Lung microvascular endothelial cell (primary cell): ENCODE measurements at places on chromosomes 3 and 15. TPM values are rescaled to one million over a fixed set of nuclear protein-coding genes. Genes with fewer than 3 reads are reported as not detected.
A peak's percentile ranks its signal among the peaks of the same experiment; 100 is the strongest.

ZNF501 gene
- 2.4 and 3.4 TPM in 2 replicates for total RNA-seq

CMTM8 gene
- 1.6 and 2.2 TPM in 2 replicates for total RNA-seq

PRR20G gene
- not detected in 2 replicates for total RNA-seq

RLBP1 gene
- total RNA-seq, result not detected in 2 replicates

GRIP2 gene
- not detected in 2 replicates for total RNA-seq

ERICH6 gene
- total RNA-seq, result not detected in 2 replicates

CGNL1 gene
- total RNA-seq, result 17.9 and 38.3 TPM in 2 replicates

SYNPR gene
- not detected in 2 replicates for total RNA-seq

PPARG gene
- 42.7 and 77.8 TPM in 2 replicates for total RNA-seq

TMCC1 gene
- 18.1 and 58.7 TPM in 2 replicates for total RNA-seq

CPNE9 gene
- under 0.01 TPM in 1 of 2 replicates, not detected in the other for total RNA-seq

KCNAB1 gene
- 0.65 and 2.0 TPM in 2 replicates for total RNA-seq

CMTM7 gene
- total RNA-seq, result 17.4 and 24.6 TPM in 2 replicates

P2RY12 gene
- total RNA-seq, result not detected in 2 replicates

IGF2BP2 gene
- total RNA-seq, result 19.0 and 24.4 TPM in 2 replicates

CPA3 gene
- total RNA-seq, result under 0.01 TPM in 1 of 2 replicates, not detected in the other

DNA sequence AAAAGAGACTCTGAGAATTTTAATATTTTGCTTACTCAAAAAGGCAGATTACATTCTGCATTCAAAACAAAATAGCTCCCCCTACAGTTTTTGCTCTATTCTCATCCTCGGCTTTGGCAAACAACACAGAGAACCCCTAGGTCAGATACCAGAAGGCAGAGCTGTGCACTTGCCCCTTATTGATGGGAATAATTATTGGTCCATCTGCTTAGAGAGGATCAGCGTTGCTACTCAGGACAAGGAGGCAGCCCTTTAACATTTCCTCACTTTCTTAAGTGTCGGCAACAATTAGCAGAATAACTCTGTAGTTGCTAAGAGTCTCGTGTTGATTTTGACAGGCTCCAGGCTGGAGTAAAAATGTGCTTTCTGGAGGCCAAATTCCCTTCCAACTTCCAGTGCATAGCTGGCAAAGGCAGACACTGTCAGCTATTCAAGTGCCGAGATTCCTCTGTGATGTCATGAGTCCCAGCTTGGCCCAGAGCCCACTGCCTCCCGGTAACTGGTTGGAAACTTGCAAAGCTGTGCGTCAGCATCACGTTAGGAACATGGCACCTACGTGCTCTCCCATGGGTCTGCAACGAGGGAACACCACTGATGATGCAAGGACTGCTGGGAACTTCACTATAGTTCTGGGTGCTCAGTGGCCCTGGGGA, 482.7 kb upstream of the ADAMTS9 start:
- peak; percentile 93 for DNase-seq

- peak; percentile 66 for DNase-seq
Measured at GRCh38 chr3:13650210-13651056, 101.5 kb downstream of the FBLN2 start.

GRCh38 chr15:74716651-74717050, 8.7 kb downstream of the CYP1A1 start:
- DNase-seq, result no peak

GRCh38 chr3:148958696-148959095, 32.6 kb upstream of the GYG1 start:
- DNase-seq, result peak; percentile 5

GRCh38 chr3:178275311-178275710, 260.9 kb upstream of the KCNMB2 start:
- DNase-seq, result no peak

- DNase-seq, result no peak
Measured at GRCh38 chr3:129593230-129593594, 13.3 kb downstream of the PLXND1 start.

- no peak for DNase-seq
Measured at GRCh38 chr3:14822134-14822533, 3.4 kb downstream of the FGD5 start.

- peak; percentile 32 for DNase-seq
Measured at GRCh38 chr15:90497912-90498311, 31.8 kb upstream of the CRTC3 start.

DNA sequence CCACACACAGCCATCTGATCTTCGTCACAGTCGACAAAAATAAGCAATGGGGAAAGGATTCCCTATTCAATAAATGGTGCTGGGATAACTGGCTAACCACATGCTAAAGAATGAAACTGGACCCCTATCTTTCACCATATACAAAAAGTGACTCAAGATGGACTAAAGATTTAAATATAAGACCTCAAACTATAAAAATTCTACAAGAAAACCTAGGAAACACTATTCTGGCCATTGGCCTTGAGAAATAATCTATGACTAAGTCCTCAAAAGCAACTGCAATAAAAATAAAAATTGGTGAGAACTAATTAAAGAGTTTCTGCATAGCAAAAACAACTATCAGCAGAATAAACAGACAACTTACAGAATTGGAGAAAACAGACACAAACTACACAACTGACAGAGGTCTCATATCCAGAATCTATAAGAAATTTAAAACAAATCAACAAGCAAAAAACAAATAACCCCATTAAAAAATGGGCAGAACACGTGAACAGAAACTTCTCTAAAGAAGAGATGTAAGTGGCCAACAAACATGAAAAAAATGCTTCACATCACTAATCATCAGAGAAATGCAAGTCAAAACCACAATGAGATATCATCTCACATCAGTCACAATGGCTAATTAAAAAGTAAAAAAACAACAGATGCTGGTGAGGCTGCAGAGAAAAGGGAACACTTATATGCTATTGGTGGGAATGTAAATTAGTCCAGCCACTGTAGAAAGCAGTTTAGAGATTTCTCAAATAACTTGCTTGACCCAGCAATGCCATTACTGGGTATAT, 104.0 kb downstream of the NR1I2 start:
- DNase-seq, result no peak

- peak; percentile 31 for DNase-seq
Measured at GRCh38 chr3:38247366-38248035, 18.1 kb upstream of the SLC22A13 start.

DNA sequence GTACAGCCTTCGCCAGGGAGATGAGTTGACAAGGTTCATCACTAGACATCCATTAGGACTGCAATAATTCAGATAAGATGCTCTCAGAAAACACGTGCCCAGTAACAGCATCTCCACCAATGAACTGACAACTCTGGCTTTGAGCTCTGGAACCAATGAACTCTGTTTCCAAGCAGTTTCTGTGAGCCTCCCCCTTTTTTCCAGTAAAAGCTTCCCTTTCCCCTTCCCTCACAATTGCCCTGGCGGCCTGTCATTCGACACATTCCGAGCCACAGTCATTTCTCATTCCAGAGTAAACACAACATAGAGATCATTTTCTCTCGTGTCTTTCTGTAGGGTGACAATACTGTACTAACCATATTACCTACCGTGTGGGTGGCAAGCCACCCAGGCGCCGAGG, 3.6 kb downstream of the PLA2G4D start:
- DNase-seq, result peak; percentile 88

GRCh38 chr3:118987477-118987876, 47.2 kb downstream of the IGSF11 start:
- no peak for DNase-seq

- no peak for DNase-seq
Measured at GRCh38 chr3:117537949-117538348, 828.4 kb downstream of the TUSC7 start.

- DNase-seq, result no peak
Measured at GRCh38 chr15:47961401-47962090, 159.2 kb upstream of the SLC24A5 start.

GRCh38 chr15:96285729-96286254, 44.7 kb upstream of the NR2F2 start:
- no peak for DNase-seq

- DNase-seq, result no peak
Measured at GRCh38 chr3:194885766-194886165, 200.1 kb downstream of the FAM43A start.

DNA sequence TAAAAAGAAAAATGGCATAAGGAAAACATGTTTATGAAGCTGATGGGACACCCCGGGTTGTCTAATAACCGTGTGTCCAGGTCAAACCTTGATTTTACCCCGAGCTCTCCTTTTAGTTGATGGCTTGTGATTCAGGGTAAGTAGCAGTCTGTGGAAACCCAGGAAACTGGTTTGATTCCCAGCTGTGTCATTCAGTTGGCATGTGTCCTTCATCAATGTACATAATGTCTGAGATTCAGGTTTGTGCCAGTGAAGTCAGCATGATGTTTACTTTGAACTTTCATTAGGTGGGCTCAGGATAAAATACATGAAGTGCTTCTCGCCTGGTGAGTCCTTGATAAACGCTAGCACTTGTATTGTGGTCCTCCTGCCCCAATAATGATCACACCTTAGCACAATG, 4.3 kb upstream of the COPG1 start:
- DNase-seq, result no peak

- peak; percentile 68 for DNase-seq
Measured at GRCh38 chr15:39595338-39596221, 14.7 kb downstream of the THBS1 start.

DNA sequence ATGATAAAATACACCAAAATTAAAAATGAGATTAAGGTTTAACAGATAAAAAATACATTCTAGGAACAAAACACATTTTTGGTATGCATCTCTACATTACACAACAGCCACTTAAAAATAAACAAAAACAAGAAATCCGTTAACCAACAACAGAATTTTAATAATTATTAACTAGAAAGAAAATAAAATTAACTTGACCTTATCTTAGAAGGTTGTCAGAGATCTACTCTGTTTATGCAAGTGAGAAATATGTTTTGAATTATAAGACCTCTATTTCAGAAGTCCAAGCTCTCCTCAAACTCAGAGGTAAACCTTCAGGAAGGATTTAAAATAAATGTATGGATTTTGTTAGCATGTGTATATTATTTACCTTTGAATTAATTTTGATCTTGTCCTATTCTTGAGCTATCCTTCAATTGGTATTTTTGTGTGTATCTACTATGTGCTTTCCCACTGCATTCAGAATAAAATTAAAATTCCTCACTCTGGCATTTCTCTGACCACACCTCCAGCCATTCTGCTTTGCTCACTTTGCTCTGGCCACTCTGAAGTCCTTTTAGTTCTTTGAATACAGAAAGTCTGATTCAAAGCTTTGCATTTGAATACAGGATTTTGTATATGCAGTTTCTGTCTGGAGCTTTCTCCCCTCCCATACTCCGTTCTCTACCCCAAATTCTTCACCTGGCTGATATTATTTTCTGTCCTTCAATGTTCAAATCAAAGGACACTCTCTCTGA, 352.0 kb downstream of the ZBTB20 start:
- DNase-seq, result no peak

DNA sequence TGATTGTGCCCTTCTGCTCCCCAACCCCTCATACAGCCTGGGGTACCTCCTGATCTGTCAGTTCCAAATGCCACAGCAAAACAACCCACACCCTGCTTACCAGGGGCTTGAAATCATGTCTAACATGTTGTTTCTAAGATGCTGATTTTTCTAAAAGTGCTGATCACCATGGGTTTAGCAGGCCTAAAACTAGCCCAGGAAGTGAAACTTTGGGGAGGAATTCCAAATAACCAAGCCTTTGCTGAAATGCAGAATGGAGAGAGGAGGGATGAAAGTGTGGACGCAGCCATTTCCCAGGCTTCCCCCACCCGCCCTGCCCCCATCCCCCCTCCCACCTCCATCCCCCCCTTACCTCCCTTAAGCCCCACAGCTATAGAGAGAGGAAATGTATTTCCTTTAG, 2.0 kb upstream of the HRH1 start:
- no peak for DNase-seq

DNA sequence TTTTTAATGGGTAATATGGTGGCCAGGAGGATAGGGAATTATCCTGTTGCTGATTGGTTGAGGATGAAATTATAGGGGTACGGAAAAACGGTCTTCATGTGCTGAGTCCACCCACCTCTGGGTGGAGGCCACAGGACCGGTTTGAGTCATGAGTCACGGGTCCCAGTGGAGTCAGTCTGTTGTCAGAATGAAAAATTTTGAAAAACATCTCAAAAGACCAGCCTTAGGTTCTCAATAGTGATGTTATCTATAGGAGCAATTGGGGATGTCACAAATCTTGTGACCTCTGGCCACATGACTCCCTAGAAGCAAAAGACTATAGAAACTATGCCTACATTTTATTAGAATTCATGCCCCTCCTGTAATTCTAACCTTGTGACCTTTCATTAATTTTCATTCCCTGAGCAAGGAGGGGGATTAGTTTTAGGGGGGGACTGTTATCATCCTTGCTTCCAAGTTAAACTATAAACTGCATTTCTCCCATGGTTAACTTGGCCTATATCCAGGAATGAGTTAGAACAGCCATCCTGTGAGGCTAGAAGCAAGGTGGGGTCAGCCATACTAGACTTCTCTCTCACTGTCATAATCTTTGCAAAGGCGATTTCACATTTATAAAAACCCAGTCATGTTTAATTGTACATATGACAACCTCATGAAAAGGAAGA, 101.2 kb downstream of the TCF12 start:
- peak; percentile 56 for DNase-seq

- peak; percentile 92 for DNase-seq
Measured at GRCh38 chr15:90261811-90262210, 3.7 kb upstream of the NGRN start.

GRCh38 chr3:186255703-186256331, 106.2 kb downstream of the DGKG start:
- no peak for DNase-seq

- peak; percentile 27 for DNase-seq
Measured at GRCh38 chr15:97759363-97759762, 201.1 kb upstream of the ARRDC4 start.

- DNase-seq, result no peak
Measured at GRCh38 chr15:94760348-94760747, 529.0 kb downstream of the MCTP2 start.

- no peak for DNase-seq
Measured at GRCh38 chr3:138195481-138195880, 8.4 kb downstream of the ARMC8 start.

GRCh38 chr3:25182794-25183193, 245.3 kb upstream of the RARB start:
- no peak for DNase-seq
